NCI-H526 treated with DMSO at 0.1 percent for 48 hours (cell line): ENCODE measurements at places on chromosomes 7 and 10.

GRCh38 chr10:27504808-27505460, 830 bp downstream of the RAB18 start:
- no peak for DNase-seq

GRCh38 chr10:12839941-12840611, 161.4 kb downstream of the CCDC3 start:
- no peak for DNase-seq

GRCh38 chr10:113982769-113983168, 60.9 kb upstream of the ADRB1 start:
- DNase-seq, result no peak

DNA sequence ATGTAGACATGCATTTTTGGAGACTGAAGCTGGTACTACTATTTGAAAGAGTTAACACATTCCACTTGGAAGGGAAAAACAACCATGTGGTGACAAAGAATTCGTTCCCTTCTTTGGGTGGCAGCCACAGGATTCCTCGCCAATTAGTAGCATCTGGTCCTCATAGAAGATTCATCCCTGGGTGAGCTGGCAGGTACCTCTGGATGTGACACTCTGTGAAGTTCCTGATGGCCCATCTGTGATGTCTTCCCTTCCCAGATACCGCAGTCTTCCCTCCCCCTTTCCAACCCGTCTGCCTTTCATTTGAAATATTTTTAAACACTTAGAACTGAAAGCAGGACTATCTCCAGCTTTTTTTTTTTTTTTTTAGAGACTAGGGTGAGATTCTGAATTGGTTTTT, 569.5 kb downstream of the TYW1 start:
- no peak for DNase-seq

DNA sequence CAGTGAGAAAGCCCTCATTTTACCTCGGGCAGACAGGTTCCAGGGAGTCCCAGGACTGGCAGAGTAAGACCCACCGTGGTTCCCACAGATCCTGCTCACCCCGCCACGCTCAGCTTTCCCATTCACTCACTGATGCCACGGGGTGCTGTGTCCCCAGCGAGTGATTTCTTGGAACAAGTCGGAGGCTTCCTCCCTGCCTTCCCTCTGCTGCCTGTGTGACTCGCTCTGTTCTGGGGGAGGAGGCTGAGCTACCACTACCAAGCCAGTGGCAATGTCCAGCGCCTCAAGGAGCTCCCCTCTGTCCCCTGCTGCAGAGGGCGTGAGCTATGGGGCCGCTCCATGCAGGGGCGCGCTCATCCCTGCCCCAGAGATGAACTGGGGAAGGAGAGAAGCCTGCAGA, 12.6 kb downstream of the IL15RA start:
- DNase-seq, result no peak

GRCh38 chr7:116525298-116525912, 569 bp downstream of the CAV1 start:
- peak; percentile 57 for DNase-seq

- no peak for DNase-seq
These were observed 13.9 kb downstream of the VCL start for GRCh38 chr10:74011770-74012169.

GRCh38 chr10:24360282-24361127, 151.6 kb downstream of the KIAA1217 start:
- DNase-seq, result peak; percentile 28

GRCh38 chr10:49304137-49304536, 5.2 kb downstream of the C10orf71 start:
- no peak for DNase-seq

- no peak for DNase-seq
These were observed 273.7 kb downstream of the CCDC3 start for GRCh38 chr10:12727832-12728215.

DNA sequence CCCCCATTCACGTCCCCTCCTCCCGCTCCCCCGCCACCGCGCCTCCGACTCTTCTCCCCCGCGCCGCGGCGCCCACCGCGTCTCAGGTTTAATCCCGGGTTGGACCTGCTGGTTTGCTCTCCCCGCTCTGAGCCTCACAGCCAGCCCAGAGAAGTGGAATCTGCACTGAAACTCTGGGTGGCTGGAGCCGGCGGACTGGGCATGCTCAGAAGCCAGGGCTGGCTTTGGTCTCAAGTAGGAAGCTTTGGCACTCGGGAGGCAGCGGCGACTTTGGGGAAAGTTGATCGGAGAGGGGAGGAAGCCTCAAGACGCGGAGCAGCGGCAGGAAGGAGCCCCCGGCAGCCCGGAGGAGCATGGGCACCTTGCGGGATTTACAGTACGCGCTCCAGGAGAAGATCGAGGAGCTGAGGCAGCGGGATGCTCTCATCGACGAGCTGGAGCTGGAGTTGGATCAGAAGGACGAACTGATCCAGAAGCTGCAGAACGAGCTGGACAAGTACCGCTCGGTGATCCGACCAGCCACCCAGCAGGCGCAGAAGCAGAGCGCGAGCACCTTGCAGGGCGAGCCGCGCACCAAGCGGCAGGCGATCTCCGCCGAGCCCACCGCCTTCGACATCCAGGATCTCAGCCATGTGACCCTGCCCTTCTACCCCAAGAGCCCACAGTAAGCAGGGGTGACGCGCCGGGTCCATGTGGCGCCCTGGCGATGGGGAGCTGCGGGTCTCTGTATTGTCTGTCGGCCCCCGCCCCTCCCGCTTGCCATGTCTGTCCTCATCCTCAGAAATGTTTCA, at the start of gene PRKG1:
PRKG1 (plus strand) TSS at position 250 of the 791 bp plus-strand sequence.
- peak; percentile 11 for DNase-seq

DNA sequence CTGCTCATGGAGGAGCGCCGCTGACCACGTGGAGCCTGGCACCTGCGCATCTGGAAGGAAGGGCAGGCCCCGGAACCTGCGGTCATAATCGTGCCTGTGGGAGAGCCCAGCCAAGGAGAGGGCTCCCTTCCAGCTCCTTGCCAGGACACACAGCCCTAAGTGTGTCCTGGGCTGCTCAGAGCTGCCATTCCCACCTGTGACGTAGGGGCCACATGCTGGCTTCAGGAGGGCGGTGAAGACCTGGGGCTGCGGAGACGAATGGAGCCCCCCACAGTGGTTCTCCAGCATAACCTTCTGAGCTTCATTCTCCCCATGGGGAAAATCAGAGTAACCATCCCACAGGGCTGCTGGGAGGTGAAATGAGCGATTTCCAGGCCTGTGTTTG, 127.6 kb upstream of the CHST15 start:
- no peak for DNase-seq

- no peak for DNase-seq
These were observed 4.4 kb downstream of the UNC5B start for GRCh38 chr10:71216751-71217265.

- DNase-seq, result no peak
These were observed 25.2 kb downstream of the ARL5B start for GRCh38 chr10:18684416-18684815.

GRCh38 chr7:16564909-16565426, 38.3 kb downstream of the LRRC72 start:
- DNase-seq, result peak; percentile 72
